ENCODE measurements at places on chromosomes 13 and 19.

- DNase-seq, result no peak
These were observed 500.6 kb downstream of the KCTD12 start for GRCh38 chr13:76385586-76385985.

DNA sequence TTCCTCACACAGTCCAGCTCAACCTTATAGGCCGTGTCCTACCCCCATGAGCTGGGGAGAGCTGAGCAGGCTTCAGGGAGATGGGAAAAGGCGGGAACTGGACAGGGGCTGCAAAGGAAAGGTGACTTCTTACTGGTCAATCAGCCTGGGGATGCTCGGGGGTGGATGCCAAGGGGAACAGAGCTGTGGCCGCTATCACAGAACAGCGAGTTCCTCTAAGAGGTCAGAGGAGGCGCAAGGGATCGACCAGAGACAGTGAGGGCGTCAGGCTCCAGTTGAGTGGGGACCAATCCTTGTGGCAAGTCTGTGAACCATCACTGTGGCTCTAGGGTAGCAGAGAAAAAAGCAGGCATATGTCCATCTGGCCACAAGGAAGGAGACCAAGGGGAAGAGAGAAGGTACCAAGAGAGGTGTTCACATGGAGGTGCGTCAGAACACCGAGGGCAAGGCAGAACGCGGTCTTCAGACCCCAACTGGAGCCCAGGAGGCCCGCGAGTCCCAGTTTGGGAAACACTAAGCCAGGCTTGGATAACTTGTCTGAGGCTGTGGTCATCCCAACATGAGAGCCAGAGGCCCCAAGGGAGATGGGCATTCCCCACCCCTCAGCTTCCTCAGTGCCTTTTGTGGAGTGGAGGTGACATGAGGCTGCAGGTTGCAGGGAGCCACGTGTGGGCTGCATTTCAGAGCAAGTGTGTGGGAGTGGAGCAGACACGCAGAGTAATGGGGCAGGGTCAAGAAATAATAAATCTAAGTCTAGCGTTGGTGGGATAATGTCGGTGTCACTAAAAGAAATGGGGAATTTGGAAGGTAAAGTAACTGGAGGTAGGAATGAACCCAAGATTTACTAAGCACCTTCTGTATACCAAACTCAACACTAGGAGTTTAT, 3.9 kb downstream of the F10 start:
- DNase-seq, result no peak

DNA sequence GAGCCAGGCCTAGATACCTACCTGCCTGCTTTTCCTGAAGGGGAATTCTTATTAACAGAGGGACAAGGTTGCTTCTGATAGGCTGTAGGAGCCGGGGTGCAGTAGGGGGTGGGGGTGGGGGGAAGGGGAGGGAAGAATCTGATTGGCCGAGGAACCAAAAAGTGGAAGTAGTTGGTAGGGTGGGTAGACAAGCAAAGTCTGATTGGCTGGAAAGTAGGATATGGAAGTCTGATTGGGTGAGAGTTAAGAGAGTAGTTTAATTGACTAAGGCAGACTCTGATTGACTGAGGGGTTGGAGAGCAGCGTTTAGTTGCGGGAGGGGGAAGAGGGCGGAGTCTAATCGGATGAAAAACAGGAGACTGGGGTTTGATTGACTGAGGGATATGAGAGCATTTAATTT, 9.4 kb upstream of the CYP4F22 start:
- DNase-seq, result no peak

GRCh38 chr19:46613525-46613924, 11.4 kb downstream of the PTGIR start:
- no peak for DNase-seq

- no peak for DNase-seq
These were observed 7.7 kb upstream of the CIRBP start for GRCh38 chr19:1261538-1261797.

DNA sequence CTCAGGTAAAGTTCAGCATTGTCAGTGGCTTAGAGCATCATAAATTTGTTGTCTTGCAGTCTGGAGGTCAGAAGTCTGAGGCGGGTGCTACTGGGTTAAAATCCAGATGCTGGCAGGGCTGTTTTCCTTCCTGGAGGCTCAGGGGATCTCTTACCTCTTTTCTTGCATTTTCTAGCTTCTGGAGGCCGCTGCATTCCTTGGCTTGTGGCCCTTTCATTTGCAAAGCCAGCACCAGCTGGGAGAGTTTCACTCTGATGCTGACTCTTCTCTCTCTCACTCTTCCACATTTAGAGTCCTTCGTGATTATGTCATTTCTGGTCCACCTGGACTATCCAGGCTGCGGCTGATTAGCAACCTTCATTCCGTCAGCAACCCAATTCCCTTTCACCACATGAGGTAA, 38.1 kb upstream of the SLC10A2 start:
- DNase-seq, result no peak

- DNase-seq, result no peak
These were observed 3.4 kb downstream of the TMEM145 start for GRCh38 chr19:42316223-42317211.

- no peak for DNase-seq
These were observed 5.3 kb upstream of the HCN2 start for GRCh38 chr19:584240-585001.

GRCh38 chr19:19105365-19106055, 32.8 kb downstream of the TMEM161A start:
- peak; percentile 31 for DNase-seq

- no peak for DNase-seq
These were observed 12.6 kb upstream of the LILRB4 start for GRCh38 chr19:54650108-54650655.

DNA sequence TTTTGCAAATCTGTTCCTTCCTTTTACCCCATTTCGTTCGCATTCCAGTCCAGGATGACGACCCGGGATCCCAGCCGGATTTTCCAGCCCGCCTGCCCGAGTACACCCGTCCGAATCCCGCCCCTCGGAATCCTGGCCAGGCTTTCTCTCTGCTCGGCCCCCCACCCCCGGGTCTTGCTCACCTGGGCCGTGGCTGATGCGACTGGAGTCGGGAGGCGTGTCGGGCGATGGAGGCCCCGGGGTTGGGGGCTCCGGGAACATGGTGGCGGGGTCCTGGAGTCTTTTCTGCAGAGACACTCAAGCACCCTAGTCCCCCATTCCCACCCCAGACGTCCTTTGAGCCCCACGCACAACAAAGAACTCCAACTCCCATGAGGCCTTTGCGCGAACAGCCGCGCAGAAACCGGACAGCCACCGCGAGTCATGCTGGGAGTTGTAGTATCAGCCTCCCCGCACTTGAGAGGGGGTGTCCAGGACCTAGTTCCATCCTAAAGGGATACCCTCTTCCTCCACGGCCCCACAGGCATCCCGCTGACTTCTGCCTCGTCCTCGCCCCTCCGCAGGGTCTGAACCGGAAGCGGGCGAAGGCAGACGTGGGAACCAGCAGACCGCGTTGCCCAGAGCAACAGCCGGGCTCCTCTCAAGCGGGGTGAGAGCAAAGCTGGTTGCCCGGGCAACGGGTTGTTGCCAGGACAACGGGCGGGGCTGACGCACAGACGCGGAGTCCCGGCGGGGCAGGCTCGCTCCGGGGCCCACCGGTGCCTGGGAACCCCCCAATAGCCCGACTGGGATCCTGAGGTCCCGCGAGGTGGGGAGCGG, 1.1 kb downstream of the SYT5 start:
- DNase-seq, result no peak

- DNase-seq, result no peak
These were observed 7.0 kb downstream of the SEMA6B start for GRCh38 chr19:4552525-4552819.

GRCh38 chr13:48559638-48560320, 26.9 kb upstream of the RCBTB2 start:
- no peak for DNase-seq

- no peak for DNase-seq
These were observed 1.7 kb upstream of the SLC10A2 start for GRCh38 chr13:103067751-103068555.

DNA sequence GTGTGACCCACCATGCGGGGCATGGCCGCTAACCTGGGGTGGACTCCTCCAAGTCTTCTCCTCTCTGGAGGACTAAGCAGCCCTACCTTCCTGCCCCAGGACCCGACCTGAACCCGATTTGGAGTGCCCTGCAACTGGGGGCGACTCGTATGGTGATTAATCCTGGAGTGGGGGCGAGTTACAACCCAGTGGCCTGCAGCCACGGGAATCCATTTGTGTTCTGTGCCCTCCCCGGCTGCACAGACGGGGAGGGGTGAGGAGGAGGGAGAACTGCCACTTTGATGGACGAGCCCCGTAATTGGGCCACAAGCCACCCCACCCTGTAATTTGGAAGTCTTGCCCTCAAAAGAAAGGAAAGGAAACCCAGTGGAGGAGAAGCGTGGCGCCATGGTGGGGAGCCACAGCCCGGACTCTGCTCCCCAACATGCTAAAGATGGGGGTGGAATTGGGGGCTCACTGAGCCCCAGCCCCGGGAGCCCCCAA, 18.0 kb downstream of the PRR36 start:
- no peak for DNase-seq

DNA sequence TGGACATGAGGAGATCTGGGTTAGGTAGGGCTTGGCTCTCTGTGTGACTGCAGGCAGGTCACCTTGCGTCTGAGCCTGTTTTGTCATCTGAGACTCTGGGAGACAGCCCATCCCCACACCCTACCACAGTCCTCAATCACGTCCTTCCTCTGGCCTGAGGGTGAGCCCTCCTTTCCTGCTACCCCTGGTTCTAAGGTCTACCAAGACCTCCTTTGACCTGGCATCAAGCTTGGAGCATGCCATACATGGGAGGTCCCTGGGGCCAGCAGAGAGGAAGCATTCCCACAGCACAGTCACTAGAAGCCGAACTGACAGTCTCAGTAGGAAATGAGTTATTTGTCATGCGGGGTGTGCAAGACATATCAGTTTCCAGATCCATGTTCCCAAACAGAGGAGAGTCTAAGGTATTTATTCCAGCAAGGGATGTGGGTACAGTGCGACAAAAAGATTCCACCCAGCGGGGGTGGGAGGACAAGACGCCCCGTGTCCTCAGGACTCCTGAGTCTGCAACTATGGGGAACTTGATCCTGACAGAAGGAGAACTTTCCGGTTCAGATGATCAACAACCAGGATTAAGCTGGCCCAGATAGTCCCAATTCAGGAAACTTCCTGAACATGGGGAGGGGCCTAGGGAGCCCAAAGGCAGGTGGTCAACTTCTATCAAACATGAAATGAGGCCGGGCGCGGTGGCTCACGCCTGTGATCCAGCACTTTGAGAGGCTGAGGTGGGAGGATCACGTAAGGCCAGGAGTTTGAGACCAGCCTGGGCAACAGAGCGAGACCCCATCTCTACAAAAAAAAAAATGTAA, 9.5 kb downstream of the ARRDC2 start:
- no peak for DNase-seq

- peak; percentile 75 for DNase-seq
These were observed at the start of gene MFSD12 for GRCh38 chr19:3557461-3558248. Gene MFSD12, minus strand, starts transcription at chr19:3557586. Its CDS starts 183 bp downstream, at chr19:3557403.

GRCh38 chr13:39602614-39603366, at the start of gene LHFPL6:
Gene LHFPL6, minus strand, starts transcription at chr13:39603193.
- DNase-seq, result peak; percentile 38

DNA sequence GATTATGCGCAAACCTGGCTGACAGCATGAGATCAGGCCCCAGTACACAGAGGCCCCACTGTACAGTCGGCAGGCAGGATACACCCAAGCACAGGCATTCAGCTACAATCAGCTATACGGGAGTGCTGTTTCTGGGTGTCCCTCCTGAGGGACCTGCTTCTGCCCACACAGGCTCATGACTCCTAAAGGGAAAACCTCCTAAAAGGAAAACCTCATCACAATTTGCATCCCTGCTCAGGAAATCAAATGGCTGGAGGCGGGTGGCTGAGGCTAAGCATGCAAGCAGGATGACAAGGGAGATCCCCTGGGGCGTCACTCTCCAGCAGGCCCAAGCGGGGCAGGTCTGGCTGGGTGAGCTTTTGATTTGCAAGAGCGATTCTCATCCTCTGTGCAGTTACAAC, 99.8 kb downstream of the CRYL1 start:
- DNase-seq, result no peak

- DNase-seq, result no peak
These were observed 603.4 kb upstream of the PCDH9 start for GRCh38 chr13:67833564-67833963.

GRCh38 chr19:55112777-55113569, 4.5 kb downstream of the PPP1R12C start:
- no peak for DNase-seq

- DNase-seq, result peak; percentile 92
These were observed 92.6 kb downstream of the SIPA1L3 start for GRCh38 chr19:37999309-38000213.

- no peak for DNase-seq
These were observed 4.9 kb downstream of the ZNF878 start for GRCh38 chr19:12047868-12048267.

GRCh38 chr19:1841209-1841924, 6.9 kb downstream of the REXO1 start:
- DNase-seq, result no peak

DNA sequence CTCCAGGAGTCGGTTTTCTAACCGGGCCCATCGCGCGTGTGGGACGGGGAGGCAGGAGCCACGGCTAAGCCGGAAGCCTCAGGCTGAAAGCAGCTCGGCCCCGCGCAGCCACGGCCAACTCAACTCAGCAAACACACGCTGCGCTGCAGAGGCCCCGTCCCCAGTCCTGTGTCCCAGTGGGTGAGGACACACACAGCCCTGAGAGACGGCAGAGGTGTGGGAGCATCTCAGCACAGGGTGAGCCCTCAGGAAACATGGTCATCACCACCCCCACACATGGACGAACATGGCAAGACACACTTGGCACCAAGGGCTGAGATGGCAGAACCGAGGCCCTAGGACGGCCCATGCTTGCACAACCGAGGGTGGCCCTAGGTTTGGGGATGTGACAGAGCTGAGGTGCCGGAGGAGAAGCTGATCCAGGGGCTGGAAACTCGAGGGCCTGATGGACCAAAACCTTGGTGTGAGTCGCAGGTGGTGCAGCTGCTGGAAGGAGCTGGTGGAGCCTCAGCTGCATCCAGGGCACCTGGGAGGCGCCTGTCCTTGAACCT, 29.0 kb upstream of the C13orf46 start:
- no peak for DNase-seq

DNA sequence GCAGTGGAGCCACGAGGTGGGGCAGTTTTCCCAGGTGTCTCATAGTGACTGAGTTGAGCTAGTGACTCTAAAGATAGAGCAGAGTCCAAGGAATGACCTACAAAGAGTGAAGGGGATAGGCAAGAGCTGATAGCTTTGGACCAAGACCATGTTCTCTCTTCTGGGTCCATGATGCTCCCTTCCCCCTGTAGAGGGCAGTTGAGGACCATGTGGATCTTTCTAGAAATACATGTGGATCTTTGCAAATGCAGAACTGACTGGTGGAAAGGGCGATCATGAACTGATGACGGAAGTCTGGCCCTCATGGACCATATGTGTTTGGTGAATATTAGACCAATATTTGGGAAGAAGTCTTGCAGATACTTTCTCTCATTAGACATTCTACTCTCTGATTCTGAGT, 6.9 kb downstream of the PSG1 start:
- no peak for DNase-seq

- DNase-seq, result no peak
These were observed 220.3 kb downstream of the RAP2A start for GRCh38 chr13:97654236-97654635.
